Karpas-422 (cell line): ENCODE measurements at places on chromosomes 13 and 19. TPM values are rescaled to one million over a fixed set of nuclear protein-coding genes. Genes with fewer than 3 reads are reported as not detected.

Gene POSTN
- not detected in 2 replicates for total RNA-seq

Gene TLE6
- 3.4 and 5.0 TPM in 2 replicates for total RNA-seq

Gene TMEM161A
- 24.9 and 58.5 TPM in 2 replicates for total RNA-seq

Gene NPAS1
- 4.8 and 5.7 TPM in 2 replicates for total RNA-seq

Gene RPS19
- 2,482 and 3,478 TPM in 2 replicates for total RNA-seq

Gene CYP4F2
- not detected in 2 replicates for total RNA-seq

Gene DAND5
- total RNA-seq: 0.52 TPM in 1 of 2 replicates, not detected in the other
